ENCODE measurements at places on chromosomes 5 and 9.

DNA sequence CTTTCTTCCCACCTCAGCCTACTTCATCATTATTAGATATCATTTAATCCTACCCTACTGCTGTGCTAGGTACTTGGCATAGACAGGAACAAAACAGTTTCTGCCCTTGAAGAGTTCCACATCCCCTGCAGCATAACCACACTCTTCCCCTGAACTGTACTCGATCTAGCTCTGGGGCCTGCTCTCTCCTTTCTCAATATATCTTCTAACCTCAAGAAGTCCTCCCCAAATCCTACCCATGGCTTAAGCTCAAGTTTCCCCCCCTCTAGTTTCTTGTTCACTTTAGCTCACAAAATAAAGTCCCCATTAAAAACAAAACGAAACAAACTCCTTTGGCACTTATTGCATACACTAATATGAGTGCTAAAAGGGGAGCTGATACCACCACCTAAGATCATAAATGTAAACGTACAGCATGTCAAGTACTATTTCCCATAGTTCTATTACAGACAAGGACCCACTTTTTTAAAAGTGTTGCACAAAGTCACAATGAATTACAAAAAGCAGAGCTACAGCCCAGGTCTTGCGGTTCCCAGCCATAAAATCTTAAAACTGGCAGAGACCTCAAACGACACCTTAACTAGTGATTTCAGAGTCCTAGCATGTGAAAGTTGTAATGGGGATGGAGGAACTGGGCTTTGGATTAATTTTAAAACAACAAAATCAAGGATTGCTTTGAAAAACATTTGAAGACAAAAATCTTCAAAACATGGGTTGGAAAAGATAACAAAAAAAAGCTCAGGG lies 80.7 kb downstream of the PTPDC1 start:
- DNase-seq, result no peak

- DNase-seq, result no peak
Observed at GRCh38 chr9:133621725-133622267, 12.6 kb upstream of the FAM163B start.

- DNase-seq, result no peak
Observed at GRCh38 chr5:112908854-112909253, 13.2 kb downstream of the REEP5 start.

DNA sequence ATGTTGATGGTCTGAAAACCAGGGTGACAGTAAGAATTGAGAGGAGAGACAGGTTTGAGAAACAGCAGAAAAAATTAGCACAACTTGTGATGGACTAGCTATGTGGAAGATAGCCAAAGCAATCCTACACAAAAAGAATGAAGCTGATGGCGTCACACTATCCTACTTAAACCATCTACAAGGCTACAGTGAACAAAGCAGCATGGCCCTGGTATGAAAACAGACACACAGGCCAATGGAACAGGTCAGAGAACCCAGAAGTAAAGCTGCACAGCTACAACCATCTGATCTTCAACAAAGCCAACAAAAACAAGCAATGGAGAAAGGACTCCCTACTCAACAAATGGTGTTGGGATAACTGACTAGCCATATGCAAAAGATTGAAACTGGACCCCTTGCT lies 7.5 kb upstream of the UBE2R2 start:
- no peak for DNase-seq

GRCh38 chr5:174614500-174615135 lies 109.8 kb upstream of the MSX2 start:
- DNase-seq, result no peak

DNA sequence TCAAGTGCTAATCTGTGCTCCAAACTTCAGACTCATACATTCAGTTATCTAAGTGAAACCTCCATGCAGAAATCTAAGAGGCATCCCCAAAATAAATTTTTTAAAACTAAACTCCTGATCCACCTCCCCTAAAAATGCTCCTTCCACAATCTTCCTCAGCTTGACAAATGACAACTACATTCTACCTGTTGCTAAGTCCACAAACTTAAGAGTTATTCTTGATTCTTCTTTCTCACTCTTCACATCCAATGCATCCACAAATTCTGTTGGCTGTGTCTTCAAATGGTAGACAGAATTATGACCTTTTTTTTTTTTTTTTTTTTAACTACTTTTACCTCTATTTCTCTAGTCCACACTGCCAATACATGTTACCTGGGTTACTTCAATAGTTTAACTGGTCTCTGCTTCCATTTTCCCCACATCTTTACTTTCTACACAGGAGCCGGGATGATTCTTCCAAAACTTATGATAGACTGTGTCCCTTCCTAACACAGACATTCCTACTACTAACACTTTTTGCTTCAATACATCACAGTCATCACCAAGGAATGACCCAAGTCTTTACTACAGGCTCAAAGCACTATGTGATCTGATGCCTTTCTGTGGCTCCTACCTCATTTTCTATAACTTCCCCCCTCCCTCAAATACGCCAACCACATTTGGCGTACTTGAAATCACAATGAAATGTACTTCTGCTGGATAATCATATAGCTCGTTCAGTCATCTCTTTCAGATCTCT lies 143.6 kb downstream of the PDE4D start:
- no peak for DNase-seq

- DNase-seq, result peak; percentile 11
Observed at GRCh38 chr9:117777823-117778222, 73.6 kb downstream of the TLR4 start.

GRCh38 chr9:82091610-82092009 lies 103.0 kb downstream of the SPATA31D1 start:
- DNase-seq, result no peak

DNA sequence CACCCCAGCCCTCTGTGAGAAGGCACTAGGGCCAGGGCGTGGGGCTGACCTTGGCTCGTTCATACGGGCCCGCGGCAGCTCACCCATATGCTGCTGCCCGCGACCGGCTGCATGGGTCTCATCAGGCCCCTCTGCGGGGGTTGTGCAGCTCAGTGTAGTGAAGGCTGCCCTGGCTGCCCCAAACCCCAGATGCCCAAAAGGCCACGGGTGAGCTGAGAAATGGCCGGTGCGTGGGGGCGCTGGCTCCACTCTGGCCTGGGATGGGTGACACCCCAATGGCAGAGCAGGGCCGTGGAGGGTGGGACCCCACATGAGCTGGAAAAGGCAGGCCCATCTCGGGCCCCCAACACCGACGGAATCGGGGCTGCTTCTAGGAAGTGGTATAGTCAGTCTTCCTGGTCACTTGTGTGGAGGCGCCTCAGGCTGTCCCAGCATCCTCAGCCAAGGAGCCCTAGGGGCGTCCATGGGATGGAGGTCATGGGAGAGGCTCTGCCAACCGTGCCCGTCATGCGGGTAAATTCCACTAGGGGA lies 19.4 kb upstream of the LRRC14B start:
- no peak for DNase-seq

GRCh38 chr5:122967085-122967484 lies 69.4 kb downstream of the PPIC start:
- DNase-seq, result no peak

DNA sequence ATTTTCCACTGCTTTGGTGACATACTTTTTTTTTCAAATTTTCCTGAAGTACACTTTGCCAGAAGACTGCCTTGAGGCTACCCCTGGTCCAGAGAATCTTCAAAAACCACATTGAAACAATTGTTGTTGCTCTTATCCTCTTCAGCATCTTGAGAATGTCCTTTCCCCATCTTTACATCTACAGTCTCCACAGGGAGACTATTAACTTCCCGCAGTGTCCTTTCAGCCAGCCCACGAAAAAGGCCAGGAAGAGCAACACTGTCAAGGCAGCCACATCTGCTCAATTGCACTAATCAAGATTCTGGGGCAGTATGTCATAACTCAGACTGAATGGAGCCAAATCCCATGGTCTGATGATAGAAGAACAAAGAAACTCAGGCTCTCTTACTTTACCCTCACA lies 148.3 kb downstream of the ENC1 start:
- no peak for DNase-seq

GRCh38 chr9:121744002-121744686 lies 92.7 kb downstream of the DAB2IP start:
- DNase-seq, result peak; percentile 69

GRCh38 chr9:131799177-131799823 lies 59.4 kb upstream of the RAPGEF1 start:
- DNase-seq, result peak; percentile 57

DNA sequence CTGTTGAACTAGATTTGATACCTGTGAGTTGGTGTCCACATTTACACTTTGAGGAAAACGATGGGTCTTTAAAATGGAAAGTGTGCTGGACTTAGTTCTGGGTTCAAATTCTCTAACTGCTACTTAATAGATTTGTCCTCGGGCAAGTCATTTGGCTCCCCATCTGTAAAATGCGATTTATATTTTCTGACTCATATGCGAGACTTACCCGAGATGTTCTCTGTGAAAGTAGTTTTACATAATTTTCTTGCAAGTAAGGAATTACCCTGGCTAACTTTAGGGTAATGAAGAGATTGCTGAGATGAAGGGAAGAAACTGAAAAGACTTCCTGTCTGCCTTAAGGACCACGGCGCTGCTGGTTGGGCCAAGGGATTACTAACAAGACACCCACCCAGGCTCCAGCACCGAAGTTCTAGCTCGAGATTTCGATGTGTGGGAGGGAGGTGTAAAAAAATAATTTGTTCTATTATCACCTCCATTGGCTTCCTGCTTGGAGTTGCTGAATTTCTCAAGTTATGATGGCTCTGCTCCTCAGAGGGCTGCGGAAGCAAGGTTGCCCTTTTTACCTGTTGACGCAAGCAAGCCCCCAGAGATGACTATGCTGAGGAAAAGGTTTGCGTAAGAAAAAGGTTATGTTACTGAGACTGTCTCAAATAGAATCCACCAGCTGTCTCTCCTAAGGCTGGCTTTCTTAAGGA lies 24.1 kb downstream of the PCSK1 start:
- DNase-seq, result no peak

DNA sequence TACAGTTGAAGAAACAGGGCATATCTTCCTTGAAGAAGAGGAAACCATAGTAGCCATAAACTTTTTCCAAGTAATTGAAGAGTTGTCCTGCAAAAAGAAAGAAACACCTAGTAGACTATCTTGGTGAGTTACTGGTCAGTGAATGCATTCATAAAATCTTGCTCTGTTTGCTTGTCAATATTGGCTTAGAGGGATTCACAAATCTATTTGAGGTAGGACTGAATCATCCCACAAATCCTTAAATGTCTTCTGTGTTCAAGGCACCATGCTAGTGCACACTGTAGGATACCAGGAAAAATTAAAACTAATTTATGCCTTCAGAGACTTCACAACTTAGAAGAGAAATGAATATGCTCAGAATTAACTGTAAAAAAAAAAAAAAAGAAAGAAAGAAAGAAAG lies 57.6 kb downstream of the GRAMD2B start:
- DNase-seq, result no peak
